ENCODE measurements at places on chromosomes 7 and 10.

DNA sequence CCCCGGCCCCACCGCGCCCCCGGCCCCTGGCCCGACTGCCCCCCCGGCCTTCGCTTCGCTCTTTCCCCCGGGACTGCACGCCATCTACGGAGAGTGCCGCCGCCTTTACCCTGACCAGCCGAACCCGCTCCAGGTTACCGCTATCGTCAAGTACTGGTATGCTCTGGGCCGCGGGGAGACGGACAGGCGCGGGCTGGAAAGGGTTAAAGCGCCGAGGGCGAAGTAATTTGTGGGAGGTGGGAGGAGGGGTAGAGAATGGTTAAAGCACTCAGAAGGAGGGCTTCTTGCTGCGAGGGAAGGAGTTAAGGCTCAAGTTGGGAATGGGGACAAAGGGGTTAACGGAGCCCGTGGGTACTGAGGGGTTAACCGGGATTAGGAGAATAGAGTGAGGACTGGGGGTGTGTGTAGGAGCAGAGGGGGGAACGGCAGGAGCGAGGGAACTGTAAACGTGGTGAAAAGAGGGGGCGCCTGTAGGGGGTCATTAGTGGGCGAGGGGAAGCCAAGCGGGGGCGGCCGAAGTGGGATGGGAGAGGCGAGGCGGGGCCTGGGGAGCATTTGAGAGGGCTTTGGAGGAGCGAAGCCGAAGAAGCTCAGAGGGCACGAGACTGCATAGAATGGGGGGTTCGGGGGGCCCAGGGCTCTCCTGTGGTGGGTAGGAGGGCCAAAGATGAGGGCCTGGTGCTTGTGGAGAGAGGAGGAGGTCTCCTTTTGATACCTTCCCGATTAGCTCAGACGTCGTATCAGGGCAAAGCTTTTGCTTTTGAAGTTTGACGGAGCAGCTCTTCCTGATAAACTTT lies 605 bp downstream of the SUFU start:
- DNase-seq: peak; percentile 56

- peak; percentile 66 for DNase-seq
These were observed 81.3 kb downstream of the PRKCQ start for GRCh38 chr10:6498771-6499170.

GRCh38 chr7:158356454-158356853 lies 231.2 kb downstream of the PTPRN2 start:
- no peak for DNase-seq

DNA sequence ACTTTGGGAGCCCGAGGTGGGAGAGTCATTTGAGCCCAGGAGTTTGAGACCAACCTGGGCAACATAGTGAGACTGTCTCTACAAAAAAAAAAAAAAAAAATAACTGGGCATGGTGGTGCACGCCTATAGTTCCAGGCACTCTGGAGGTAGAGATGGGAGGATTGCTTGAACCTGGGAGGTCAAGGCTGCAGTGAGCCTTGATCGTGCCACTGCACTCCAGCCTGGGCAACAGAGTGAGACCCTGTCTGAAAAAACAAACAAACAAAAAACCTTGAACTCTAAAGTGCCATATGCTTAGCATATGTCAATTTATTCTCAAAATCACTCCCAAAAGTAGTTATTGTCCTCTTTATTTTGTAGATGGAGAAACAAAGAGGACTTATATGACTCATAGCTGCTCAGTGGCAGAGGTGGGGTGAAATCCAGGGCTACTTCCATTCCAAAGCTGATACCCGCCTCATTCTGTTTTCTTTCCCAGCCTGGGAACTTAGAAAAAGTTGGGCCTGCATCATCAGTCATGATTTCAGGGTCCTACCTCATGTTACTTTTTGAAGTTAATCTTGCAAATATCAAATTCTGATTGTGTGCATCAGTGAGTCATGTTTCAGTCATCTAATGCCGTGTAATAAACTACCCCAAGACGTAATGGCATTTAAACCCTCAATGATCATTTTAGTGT lies 13.3 kb downstream of the DHTKD1 start:
- DNase-seq: no peak
